Mesendoderm (in vitro differentiated cells): ENCODE measurements at places on chromosomes 2 and 18.
A peak's percentile ranks its signal among the peaks of the same experiment; 100 is the strongest.

- no peak for DNase-seq
Observed at GRCh38 chr18:71727909-71728308, 816.2 kb downstream of the CBLN2 start.

- no peak for DNase-seq
Observed at GRCh38 chr2:217286833-217287232, 427.0 kb upstream of the TNP1 start.

DNA sequence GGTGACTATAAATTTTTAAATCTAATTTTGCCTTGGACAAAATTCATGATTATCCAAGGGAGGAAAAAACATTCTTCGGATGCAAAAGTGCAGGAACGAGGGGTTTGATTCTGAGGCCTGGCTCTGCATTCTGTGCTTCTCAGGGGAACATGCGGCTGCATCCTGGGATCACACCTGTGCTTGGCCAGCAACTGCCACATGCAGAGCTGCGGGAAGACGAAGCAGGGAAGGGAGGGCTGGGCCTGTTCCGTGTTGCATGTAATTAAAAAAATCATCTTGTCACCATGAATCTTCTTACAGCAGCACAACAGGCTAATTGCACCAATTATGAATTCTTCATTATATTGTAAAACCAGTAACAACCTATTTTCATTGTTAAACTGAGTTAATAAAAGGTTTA lies 158.0 kb upstream of the ALKAL2 start:
- no peak for DNase-seq

GRCh38 chr2:149744865-149745264 lies 157.3 kb upstream of the MMADHC start:
- no peak for DNase-seq

GRCh38 chr2:168622559-168622958 lies 166.5 kb downstream of the CERS6 start:
- DNase-seq, result no peak

GRCh38 chr2:63374341-63374740 lies 213.9 kb downstream of the WDPCP start:
- DNase-seq, result no peak

DNA sequence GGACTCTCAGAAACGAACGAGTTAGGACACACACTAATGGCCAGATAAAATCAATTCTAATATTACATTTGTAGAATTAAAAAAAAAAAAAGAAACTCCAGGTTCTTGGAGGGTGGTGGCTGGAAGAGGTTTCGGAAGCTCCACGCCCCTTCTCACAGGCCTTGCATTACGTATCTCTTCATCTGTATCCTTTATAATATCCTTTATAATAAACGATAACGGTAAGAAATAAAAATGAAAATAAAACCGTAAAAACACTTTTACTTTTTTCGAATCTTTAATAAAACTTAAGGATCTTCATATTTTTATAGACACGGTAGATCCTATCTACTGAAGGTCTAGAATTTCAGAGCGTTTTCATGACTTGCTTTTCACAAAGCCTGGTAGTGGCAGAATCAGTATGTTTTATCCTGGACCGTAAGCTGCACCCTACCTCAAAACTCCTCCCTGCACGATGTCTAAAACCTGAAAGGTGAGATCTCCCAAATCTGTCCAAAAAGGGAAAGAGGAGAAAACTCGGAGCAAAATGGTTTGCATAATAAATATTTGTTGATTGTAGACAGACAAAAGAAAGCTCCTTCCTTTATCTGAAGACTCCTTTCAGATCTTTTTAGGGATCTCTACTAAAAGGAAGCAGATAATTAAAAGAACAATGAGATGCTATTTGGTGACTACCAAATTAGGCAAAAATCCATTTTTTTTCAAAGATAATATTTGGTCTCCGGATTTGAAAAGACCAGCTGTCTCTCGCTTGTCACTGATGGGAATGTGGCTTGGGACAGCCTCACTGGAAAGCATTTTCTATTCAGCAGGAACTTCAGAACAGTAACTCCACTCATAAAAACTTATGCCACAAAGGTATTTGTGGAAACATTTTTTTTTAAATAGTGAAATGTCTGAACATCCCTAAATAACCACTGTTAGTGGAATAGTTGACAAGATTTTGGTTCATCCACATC lies 2.0 kb upstream of the CXCR4 start:
- peak; percentile 7 for DNase-seq

- no peak for DNase-seq
Observed at GRCh38 chr2:195647302-195647701, 9.7 kb upstream of the SLC39A10 start.

DNA sequence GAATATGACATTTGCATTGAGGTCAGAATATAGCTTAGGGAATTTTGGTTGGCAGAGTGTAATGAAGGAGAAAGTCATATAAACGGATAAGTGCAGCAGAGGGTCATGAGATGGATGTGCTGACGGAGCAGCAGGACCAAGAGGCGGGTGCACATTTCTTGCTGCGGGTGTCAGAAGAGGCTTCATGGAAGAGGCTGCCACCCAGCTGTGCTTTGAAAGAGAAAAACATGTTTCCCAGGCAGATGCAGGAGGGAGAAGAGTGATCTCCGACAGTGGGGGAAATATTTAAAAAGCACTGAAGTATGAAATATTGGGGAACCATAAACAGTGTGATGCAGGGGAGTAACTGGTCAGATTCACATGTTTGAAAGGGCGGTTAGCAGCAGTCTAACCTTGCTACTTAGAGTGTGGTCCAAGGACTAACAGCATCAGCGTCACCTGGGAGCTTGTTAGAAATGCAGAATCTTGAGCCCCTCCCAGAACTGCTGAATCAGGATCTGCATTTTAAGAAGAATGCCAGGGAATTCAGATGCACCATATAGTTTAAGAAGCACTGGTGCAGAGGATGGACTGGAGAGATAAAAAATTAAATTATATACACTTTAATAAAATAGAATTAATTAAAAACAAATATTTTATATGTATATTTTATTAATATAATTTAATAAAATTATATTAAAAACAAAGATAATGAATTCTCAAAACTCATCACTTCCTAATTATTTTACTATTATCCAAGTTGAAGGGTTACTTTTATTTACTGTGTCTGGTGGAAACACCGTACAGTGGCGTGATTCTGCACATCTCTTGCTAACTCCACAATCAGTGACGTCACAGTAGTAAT lies 36.1 kb upstream of the SCYGR1 start:
- DNase-seq, result no peak

DNA sequence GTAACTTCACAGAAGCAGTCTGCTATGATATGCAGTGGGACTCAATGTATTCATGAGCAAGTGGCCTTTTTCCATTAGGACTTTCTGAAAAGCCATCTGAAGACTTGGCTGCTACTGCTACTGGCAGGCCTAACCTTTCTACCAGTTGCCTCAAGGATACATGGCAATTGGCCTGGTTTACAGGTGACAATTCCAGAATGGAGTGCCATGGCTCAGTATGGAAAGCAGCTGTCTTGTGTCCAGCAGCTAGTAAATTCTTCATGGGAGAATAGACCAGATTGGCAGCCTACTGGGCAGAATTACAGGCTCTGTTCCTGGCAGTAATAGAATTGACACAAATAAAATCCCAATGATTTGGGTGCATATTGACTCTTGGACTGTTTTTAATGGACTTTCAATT lies 12.6 kb upstream of the TMX3 start:
- DNase-seq, result no peak

GRCh38 chr2:75828826-75829225 lies 118.1 kb upstream of the GCFC2 start:
- DNase-seq, result no peak

GRCh38 chr18:731185-731584 lies 18.8 kb upstream of the ENOSF1 start:
- DNase-seq, result no peak

DNA sequence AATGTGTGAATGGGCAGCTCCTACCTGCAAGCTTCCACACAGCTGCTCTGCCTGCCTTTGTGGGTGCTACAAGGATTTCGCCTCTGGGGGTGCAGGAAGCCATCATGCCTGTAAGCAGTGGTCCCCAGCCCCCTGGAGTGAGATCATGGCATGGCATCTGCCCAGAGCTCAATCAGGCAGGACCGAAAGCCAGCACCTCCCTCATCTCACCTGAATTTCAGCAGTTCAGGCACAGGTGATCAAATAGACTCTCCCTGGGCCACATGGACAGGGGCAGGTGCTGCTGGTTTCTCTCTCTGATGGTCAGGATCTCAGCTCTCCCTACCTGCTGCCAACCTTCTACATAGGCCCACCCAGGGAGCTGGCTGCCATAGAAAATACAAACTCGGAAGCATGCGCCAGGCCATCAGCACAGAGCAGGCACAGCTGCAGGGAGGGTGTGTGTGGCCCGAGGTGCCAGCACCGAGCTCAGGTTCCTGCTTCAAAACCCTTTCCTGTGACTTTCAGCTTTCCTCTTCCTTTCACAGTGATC lies 133.2 kb upstream of the ID2 start:
- no peak for DNase-seq

GRCh38 chr2:9332136-9332852 lies 91.0 kb downstream of the ITGB1BP1 start:
- no peak for DNase-seq

DNA sequence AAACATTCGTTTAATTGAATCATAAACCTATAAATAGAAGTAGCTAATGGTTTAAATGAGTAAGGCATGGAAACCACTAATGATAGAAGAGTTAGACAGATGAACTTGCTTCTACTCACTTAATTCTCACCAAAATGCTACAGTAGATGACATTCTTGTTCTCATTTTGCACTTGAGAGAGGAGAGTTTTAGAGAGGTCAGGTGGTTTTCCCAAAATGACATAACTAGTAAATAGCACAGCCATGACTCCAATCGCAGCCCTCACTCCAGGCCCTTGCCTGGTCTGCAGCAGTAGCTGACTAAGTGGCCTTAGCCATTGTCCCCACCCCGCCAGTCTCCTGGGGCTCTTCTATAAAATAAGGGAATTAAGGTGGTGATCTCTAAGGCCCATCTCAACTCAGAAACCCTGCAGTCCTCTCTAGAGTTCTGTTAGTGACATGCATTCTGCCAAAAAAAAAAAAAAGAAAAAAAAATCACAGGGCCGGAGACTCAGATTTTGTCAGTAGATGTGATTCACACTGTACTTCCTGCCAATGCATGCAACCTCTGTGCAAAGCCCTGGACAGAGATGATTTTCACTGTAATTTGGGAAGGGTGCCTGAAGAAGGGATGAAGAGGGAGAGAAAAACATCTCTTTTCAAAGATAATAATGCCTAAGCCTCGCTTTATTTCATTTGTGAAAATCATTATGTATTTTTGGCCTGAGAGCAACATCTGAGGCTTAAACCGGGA lies 221.8 kb downstream of the ANAPC1 start:
- DNase-seq, result no peak

DNA sequence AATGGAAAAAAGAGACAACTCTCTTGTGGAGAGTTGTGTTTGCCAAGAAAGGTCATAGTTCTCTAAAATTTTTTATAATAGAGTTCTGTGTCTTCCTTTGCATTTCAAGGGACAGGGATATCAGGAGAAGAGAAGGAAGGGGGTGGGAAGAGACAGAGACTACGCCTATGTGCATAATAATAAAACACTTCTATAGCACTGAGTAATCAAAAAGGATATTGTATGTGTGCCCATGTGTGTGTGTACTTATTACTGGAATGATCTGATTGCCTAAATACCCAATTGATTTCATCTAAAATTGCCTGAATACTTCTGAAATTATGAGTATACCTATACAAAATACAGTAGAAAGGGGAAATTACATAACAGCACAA lies 803.7 kb upstream of the ACVR2A start:
- no peak for DNase-seq

DNA sequence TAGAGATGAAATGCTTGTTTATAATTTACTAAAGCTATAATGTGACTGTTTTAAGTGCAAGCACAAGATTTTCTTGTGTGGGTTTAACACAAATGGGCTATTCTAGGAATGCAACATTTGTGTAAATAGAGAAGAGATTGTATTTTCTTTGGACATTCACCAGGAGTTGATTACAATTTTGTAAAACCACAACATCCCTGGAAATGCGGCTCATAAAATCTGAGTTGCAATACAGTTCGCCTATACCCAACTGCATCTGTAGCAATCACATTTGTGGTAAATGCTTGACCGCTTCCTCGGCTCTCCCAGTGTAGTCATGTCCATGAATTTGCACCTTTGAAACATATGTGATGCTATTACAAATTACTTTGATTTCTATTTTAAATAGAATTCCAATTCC lies 348.7 kb upstream of the CDH20 start:
- no peak for DNase-seq

GRCh38 chr18:22513721-22514481 lies 96.2 kb upstream of the CTAGE1 start:
- no peak for DNase-seq

DNA sequence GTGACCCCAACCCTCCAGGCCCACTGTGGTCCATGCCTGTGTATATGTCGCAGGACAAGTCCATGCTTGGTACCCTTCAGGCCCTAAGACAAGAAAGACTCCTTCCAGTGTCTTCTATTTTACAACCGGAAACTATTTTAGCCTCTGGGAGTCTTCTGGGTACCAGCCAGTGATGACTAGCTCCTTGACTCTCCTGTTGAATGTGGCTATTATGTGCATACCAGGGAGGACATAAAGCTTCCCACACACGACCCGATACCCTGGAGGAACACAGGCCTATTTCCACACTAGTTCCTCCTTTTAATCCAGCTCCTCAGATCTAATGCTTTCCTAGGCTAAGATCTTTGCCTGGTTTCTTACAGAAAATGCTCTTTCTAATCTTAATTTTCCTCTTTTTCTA lies 178.1 kb downstream of the NCKAP5 start:
- no peak for DNase-seq

- DNase-seq, result peak; percentile 67
Observed at GRCh38 chr18:21489119-21489750, 111.3 kb downstream of the ESCO1 start.

GRCh38 chr2:78070693-78071092 lies 548.5 kb upstream of the LRRTM4 start:
- no peak for DNase-seq

DNA sequence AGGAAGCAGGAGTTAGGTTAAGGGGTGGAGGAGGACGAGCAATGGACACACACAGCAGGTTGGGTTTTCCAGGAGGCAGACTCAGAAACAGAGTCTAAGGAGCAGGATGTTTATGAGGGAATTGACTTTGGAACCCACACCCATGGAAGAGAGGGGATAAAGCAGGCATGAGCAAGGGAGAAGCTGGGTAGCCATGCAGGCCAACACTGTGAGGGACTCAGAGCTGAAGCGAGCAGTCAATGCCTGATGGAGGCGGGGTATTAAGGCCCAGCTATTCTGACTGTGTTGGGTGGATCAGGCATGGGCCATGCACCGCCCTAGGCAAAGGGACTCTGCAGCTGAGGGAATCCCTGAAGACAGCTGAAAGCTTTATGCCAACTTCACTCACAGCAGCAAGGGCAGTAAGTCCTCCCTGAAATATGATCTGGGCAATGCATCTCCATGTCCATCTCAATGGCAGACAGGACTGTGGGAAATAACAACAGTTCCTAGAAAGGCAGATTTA lies 37.6 kb downstream of the TEX51 start:
- no peak for DNase-seq

DNA sequence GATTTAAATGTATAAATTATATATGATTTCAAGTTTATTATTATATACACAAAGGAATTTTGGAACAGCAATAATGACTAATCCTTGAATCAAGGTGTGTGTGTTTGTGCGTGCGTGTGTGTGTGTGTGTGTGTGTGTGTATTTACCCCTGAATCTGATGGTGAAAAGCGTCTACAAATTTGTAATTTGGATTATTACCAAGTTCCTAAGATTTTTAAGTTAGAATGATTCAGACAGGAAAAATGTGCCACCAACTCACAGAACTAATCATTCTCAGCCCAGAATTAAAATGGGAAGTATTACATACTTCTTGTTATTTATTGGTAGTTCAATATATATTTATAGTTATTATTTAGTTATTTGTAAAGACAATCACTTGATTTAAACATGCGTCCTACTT lies 12.3 kb downstream of the CALCRL start:
- DNase-seq, result no peak
